ENCODE measurements at places on chromosomes 6 and 20. TPM values are rescaled to one million over a fixed set of nuclear protein-coding genes. Genes with fewer than 3 reads are reported as not detected.

The ARMH2 gene
- not detected for total RNA-seq

The ATF6B gene
- total RNA-seq: 38.6 TPM

The B3GALT4 gene
- 0.93 TPM for total RNA-seq

The CPXM1 gene
- not detected for total RNA-seq

The LY6G6F gene
- not detected for total RNA-seq

The FLRT3 gene
- 2.2 TPM for total RNA-seq

The BPIFB2 gene
- total RNA-seq: not detected

Data from A549 treated with CORT108297 at 1 μM for 4 hours (cell line).